Stimulated activated CD8-positive, alpha-beta memory T cell treated with anti-CD3 and anti-CD28 coated beads, Interleukin-2, amount 100 ng/mL, for 48 hours (primary cell): ENCODE measurements at places on chromosomes 12 and 14.

DNA sequence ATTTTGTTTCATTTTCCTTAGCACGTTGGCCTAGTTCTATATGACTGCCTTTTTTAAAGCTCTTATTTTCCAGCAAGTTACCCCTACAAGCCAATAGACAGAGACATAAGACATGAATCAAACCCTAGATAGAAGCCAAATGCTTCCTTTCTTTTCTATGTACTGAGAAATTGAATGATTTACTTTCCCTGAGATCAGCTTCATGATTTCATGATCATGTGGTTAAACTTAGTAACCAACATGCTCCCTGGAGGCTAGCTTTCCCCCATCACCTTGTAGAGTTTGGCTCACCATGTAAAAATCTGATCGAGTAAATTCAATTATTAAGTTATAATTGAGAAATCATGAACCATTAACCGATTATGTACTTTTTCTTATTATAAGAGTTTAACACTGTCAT, 148.1 kb upstream of the LRIG3 start:
- no peak for DNase-seq

DNA sequence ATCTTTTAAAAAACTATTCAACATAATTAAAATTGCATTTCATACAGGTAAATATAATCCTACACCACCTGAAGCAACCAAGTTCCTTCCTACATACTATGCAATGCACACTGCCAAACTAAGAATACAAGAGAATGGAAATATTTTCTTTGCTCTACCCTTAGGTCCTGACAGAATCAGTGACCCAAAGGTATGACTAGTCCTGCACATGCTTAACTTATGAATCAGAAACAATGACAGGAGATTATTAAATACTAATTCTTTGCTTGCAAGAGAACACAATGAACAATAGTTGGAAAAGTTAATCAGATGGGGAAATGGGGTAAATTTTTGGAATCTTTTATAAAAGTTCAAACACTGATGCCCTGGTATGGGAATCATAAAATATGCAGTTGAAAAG, 220.1 kb downstream of the SOX5 start:
- DNase-seq, result no peak

GRCh38 chr14:99579120-99579836, 24.7 kb downstream of the CCDC85C start:
- DNase-seq, result no peak

DNA sequence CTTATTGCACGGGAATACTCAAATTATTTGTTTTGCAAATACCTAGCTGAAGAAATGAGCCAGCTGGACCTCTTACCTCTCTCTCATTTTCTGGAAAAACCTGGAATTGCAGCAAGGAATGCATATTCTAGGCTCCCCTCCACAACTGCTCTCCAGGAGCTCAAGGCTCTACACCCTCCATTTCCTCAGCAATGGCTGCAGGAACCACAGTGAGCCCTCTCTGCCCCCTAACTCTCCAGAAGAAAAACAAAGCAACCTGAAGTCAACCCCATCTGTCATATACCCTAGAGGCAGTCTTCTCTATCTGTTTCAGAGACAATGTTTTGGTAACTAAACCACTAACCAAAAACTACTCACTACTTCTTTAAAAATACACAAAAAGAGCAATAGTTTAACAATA, 221.6 kb downstream of the SLC25A21 start:
- no peak for DNase-seq

DNA sequence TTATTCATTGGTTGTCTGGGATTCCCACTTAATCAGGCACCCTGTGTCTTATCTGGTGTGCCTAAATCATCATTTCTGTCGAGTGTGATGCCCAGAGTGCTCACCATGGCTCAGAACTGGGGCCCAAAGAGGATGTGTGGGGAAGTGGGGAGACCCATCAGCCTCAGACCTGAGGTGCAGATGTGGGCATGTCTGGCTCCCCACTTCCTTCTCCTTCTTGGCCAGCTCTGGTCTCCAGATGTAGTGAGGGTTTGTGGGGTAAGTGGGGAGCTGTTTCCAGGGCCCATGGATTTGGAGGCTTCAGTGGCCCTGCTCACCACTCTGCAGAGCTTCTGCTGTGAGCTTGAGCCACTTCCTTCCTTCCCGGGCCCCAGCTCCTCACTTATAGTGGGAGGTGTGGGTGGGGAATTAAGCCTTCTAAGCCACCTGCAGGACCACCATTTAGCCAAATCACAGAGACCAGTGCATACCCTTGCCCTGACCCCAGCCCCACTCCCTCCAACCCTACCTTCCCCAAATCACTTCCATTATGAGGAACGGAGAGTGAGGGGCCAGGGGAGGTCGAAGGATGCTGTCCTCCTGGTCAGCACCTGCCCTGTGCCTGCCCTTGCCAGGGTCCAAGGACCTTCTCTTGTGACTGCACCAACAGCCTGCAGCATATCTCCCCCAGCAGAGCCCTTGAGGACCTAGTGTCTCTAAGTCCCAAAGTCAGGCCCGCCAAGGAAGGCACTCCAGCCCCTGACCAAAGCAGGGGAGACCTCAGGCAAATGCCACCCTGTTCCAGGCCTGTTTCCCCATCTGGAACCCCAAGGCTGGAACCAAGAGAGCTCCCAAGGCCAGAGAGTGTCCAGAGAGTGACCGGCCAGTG, 278.2 kb upstream of the RTL1 start:
- DNase-seq, result no peak

GRCh38 chr12:102513739-102514138, 33.4 kb upstream of the IGF1 start:
- no peak for DNase-seq

- DNase-seq, result no peak
Measured at GRCh38 chr12:120956579-120957300, 21.6 kb upstream of the HNF1A start.

DNA sequence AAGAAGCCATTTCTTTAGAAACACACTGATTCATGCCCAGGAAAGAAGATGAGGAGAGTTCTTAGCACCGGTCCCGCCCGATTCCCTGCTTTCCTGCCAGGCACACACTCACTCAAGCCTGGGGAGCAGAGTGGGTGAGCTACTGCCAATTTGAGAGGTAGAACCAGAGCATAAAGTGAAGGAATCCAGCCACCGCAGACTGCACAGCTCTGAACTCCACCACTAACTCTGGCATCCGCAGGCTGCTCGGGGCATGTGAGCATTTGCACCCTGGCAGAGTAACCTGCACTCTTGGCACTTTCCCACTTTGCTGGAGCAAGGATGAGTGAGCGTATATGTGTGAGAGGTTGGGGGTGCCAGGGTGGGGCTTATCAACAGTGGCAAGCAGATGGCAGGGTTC, 4.0 kb upstream of the SYNDIG1L start:
- DNase-seq, result no peak

DNA sequence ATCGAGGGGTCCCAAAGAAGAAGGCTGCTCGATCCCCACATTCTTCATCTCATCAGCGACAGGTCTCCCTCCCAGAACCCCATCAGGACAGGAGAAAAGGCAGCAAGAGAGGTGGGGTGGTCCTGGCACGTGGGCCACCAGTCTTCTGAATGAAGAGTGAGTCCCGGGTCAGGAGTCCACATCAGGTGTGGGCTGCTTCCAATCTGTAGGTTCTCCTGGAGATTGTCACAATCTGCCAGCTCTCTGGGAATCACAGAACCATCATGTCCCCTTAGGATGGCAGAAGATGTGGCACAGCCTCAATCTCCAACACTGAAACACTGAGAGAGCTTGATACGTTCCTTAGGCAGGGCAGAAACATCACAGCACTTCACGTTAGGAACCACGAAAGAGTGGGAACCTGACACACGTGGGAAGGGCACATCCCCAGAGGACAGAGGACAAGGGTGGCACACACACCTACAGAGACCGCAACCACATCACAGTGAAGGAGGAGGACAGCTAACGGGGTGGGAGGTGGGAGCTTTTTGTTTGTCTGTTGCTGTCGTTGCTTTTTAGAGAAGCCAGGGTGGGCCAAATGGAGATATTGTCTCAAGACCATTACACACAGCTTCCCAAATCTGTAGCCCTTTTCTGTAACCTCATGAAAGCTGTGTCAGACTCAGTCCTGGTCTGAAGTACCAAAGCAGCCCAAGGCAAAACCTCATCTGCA, 284.5 kb downstream of the DPF3 start:
- no peak for DNase-seq

DNA sequence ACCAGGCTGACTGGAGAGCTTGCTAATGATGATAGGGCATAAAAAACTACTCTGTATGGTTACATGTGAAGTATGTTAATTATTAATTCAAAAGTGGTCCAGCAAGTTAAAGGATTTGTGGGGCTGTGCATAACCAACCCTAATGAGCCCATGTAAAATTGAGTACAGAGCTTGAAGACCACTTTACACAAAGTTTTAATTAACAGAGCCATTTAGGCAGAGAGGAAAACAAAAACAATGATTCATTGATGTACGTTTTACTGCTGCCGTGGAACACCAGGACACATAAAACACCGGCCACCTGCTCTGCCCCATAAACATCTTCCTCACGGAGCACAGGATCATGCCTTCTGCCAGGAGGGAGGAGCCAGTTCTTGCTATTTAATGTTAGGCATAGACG, 83.5 kb downstream of the RIMBP2 start:
- DNase-seq, result no peak

DNA sequence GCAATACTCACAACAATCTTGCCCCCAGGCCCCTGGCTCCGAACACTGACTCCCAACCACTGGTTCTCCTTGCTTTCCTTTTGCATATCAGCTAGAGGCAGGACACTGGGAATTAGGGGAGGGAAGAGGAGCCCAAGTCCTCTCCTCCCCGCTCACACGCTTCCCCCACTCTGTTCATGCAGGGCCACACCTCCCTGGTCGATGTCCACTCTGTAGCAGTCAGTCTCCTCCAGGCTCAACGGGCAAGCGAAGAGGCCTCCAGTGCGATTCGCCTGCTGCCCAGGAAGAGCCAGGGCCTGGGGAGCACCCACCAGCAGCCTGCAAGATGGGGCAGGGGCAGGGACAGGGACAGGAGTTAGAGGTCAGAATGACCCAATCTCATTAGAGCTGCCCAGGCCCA, 4.8 kb downstream of the ITGA7 start:
- DNase-seq, result no peak

GRCh38 chr12:3641428-3642018, 111.4 kb downstream of the CRACR2A start:
- no peak for DNase-seq
